CD8-positive, alpha-beta memory T cell (primary cell): ENCODE measurements at places on chromosomes 2 and 18.

DNA sequence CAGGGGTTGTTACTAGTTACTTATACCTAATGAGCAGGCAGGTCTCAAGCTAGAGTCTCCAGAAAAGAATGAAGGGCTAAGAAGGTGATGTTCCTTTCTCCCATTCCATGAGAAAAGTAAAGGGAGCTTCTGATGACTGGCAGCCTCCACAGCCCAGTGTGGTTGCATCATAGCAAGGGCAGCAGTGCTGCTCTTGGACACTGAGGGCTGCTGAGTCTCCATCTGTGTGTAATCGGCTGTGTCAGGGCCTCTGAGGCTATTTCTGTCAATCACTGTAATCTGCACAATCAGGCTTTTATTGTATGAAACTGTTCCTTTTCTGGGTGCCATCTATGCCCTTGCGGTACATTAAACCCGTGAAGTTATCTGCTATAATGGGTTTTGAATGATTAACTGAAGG lies 164.1 kb upstream of the FBXO11 start:
- no peak for DNase-seq

- no peak for DNase-seq
These were observed 45.8 kb upstream of the SMIM21 start for GRCh38 chr18:75473316-75473715.

- DNase-seq: no peak
These were observed 41.5 kb upstream of the DSC1 start for GRCh38 chr18:31204166-31204565.

GRCh38 chr2:196592911-196593881 lies 46.3 kb upstream of the CCDC150 start:
- DNase-seq: no peak
